ENCODE measurements at places on chromosomes 2 and 18.

DNA sequence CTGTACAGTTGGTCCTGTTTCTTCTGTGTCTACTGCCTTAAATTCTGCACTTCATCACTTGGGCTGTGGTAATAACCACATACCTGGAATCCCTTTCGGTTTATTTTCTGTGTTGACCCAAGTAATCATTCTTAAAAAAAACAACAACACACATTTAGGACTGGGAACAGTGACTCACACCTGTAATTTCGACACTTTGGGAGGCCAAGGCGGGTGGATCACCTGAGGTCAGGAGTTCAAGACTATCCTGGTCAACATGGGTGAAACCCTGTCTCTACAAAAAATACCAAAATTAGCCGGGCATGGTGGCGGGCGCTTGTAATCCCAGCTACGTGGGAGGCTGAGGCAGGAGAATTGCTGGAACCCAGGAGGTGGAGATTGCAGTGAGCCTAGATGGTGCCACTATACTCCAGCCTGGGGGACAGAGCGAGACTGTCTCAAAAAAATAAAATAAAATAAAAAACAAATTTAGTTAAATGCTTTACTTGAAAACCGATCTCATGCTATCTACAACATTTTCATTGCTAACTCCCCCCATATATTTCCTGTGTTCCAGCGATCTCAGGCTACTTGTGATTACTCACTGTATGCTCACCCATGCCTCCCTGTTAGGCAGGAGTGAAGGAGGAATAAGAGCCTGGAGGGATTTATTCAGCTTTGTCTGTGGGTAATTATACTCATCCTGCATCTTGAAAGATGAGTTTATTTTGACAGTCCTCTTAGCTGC, 18.2 kb downstream of the ACSL3 start:
- peak; percentile 69 for DNase-seq

GRCh38 chr2:186437719-186438118, 48.3 kb upstream of the ZC3H15 start:
- DNase-seq, result no peak

DNA sequence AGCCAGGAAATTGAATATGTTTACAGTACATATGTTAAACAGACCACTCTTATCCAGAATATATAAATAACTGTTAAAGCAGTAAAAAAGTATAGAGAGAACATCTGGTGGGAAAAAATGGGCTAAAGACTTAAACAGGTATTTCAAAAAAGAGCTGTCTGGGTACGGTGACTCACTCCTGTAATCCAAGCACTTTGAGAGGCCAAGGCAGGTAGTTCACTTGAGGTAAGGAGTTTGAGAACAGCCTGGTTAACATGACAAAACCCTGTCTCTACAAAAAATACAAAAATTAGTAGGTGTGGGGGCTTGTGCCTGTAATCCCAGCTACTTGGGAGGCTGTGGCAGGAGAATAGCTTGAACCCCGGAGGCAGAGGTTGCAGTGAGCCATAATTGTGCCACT, 171.4 kb upstream of the FSIP2 start:
- no peak for DNase-seq

DNA sequence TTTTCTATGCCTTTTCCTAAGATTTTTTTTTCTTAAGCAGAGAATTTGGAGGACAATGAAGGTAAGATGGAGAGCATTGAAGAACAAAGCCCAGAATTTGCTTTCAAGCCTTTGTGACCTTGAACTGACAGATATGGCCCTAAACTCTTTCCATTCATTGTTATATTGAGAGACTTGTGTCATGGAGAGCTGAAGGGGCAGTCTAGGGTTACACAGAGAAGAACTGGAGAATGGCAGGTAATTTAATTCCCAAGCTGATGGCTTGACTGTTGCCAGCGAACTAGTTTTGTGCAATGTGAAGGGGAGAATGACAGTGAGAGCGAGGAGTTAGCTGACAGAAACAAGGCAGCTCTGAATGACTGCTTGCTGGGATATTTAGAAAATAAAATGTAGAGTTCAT, 1344.2 kb downstream of the LRP1B start:
- no peak for DNase-seq

DNA sequence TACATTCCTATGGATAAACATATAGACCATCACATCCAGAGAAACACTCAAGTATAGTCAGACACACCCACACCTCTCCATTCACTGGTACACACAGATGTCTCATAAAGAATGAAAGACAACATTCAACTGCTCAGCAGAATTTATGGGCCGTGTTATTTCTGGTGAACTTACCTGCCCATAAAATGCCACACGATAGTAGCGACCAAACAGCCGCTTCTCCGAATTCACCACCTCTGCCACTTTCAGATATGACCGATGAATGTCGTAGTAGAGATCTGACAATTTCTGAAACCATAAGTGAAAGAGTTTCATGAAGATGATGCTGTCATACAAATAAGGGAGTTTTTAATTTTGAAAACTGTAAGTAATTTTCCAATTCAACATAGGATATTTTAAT, 70.7 kb upstream of the CCDC195 start:
- no peak for DNase-seq

DNA sequence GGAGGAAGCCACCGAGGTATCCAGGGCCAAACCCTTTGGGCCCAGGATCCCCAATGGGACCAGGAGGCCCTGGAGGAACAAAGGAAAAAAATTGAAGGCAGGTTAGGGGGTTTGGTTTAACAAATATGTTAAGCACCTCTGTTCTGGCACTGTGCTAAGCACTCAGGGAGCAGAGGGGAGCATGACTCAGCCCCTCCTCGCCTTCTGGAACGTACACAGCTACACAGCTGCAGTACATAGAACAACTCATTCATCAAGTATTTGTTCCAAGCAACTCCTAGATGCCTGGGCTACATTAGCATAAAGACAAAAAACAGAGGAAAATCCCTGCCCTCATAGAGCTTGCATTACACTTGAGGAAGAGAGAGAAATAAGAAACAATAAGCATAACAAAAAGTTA, 153.6 kb downstream of the COL4A4 start:
- DNase-seq, result peak; percentile 44

- peak; percentile 36 for DNase-seq
Observed at GRCh38 chr2:40016151-40016885, 237.3 kb upstream of the THUMPD2 start.

- DNase-seq, result no peak
Observed at GRCh38 chr2:229387866-229388265, 116.8 kb upstream of the PID1 start.
